EL (cell line): ENCODE measurements at places on chromosomes 4 and X.

DNA sequence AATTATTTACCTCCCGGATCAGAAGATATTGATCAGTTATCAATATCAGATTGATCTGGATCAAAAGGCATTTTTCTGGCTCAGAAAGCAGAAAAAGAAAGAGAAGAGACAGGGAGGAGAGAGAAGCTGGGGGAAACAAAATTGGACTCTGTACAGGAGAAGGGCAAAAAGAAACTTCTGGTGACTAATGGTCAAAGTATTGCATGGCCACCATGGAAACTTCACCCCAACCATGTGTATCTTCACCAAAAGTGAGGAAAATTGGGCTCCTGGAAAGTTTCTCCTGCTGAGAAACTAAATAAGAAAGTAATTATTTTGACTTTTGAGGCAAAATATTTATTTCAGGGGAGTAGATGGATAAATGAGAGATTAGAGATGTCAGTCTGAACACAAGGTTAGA, 33.9 kb downstream of the RNF150 start:
- peak; percentile 53 for DNase-seq

DNA sequence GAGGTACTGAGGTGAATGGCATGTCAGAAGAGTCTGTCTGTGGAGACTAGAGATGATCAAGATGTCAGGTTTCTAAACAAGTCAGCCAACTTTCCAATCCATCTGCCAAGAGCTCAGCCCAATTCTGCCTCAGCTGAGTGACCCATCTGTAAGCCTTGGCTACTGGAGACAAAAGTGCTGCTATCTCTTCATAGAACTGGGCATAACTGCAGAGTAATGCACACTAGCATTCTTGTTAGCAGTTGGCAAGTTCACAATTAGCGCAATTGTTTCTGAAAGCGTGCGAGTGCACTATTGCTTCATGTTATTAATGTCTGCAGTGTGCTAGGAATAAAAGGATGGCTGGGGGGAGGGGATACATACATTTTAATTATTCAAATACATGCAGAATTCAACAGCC, 32.9 kb upstream of the SH3D19 start:
- no peak for DNase-seq

DNA sequence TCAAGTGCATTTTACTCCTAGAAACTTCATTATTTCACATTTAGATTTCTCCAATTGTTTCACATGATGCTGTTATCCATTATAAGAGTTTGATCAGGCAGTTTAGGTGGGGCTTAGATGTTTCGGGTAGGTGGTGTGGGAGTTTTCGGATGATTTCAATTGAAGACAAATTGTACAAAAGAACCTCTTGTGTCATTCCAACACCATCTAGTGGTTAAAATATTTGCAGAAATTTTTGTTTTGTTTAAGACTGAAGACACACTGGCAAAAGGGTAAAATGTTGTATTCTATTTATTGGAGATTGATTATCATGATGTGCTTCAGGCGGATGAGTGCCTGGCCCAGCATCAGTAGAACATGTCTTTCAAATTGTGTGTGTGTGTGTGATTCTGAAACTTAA, 212.7 kb downstream of the SH3BGRL start:
- DNase-seq = no peak

DNA sequence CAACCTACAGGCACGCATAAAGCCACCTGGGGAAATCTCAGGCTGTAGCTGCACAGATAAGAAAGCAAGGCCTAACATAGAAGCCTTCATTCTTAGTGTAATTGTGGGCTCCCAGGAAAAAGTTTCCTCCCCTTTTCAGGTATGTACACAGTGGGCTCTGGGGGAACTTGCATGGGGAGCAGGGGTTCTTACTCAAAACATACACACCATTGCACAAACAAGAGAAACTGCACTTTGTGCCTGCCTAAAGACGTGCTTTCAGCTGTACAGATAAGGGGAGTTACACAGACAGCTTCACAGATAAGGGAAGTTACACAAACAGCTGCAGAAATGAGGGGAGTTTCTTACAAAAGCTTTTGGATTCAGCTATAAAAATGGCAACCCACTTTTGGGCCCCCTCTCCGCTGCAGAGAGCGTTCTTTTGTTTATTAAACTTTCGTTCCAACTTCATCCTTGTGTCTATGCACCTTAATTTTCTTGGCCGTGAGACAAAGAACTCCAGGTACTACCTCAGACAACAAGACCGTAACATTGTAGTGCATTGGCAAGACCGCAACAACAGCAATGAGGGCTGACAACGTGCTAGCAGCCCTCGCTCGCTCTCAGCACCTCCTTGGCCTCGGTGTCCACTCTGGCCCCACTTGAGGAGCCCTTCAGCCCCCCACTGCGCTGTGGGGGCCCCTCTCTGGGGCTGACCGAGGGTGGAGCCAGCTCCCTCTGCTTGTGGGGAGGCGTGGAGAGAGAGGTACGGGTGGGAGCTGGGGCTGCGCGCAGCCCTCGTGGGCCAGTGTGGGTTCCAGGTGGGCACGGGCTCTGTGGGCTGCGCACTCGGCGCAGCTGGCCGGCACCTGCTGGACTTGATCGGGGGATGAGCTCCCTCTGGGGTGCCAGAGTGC, 317.5 kb downstream of the RAPGEF2 start:
- no peak for DNase-seq

- DNase-seq = no peak
Measured at GRCh38 chr4:139880841-139881240, 215.2 kb downstream of the MGST2 start.

DNA sequence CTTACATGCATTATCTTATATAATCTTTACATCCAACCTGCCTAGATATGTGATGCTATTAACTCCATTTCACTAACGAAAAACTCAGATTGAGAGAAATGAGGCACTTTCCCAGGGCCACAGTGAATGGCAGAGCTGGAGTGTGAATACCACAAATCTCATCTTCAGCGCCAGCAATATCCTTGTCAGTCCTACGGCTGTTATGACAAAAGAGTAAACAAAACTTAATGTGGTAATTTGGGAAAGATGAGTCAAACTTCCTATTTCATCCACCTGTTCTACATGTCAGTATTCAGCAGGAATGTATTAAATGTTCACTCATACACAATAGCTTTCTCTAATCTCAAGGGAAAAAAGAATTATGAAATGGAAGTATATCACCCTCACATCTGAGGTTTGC, 56.9 kb downstream of the FAT1 start:
- no peak for DNase-seq

DNA sequence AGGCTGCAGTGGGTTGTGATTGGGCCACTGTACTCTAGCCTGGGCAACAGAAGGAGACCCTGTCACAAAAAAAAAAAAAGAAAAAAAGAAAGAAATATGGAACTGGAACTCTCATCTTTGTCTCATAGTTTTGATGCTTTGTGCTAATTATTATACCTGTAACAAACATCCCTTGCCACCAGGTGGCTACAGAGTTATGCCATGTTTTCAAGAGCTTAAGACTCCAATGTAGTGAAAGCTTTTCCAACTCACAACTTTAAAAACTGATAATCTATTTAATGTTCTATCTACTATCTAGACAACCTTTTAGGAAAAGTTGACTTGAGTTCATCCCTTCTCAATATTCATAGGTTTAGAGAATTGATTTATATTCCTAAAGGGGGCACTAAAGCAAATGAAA, 42.4 kb downstream of the HTR2C start:
- DNase-seq = peak; percentile 1

DNA sequence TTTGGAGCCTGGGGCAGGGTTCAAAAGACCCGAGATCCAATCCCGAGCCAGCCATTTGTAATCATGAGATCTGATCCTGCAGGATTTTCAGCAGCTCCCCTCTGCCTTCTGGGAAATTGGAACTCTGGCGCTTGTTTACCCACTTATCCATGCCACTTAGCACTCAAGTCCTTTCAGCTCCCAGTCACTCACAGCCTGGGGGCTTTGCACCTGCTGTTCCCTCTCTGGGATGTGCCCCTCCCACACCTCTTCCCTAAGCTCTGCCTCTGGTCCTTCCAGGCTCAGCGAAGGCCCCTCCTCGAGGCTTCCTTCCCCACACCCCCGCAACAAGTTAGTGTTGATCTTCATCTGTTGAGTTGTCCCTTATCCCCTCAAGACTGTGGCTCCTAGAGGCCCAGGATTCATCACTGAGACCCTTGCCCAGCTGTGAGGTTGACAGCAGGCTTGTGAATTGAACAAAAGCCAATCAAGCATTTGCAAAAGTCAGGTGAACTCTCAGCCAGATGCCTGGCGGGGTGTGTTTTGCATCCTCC, 99.1 kb upstream of the AFAP1 start:
- no peak for DNase-seq

GRCh38 chrX:154030266-154030665, 10.6 kb upstream of the IRAK1 start:
- DNase-seq = no peak

DNA sequence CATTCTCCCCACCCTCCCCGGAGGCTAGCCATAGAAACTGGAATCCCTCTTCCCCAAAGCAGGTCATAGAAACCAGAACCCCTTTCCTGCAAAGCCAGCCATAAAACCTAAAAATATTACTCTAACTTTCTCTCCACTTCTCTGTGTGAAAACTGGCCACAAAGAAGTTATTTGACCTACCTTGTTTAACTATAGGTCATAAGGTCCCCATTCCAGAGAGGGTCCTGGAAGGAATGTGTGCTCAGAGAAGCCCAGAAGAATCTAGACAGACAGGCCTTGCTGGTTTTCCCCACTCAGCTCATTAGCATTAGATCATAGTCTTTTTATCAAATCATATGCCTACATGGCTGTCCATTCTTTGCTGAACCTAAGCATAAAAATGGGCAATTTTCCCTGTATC, 52.8 kb upstream of the TEX13A start:
- no peak for DNase-seq

DNA sequence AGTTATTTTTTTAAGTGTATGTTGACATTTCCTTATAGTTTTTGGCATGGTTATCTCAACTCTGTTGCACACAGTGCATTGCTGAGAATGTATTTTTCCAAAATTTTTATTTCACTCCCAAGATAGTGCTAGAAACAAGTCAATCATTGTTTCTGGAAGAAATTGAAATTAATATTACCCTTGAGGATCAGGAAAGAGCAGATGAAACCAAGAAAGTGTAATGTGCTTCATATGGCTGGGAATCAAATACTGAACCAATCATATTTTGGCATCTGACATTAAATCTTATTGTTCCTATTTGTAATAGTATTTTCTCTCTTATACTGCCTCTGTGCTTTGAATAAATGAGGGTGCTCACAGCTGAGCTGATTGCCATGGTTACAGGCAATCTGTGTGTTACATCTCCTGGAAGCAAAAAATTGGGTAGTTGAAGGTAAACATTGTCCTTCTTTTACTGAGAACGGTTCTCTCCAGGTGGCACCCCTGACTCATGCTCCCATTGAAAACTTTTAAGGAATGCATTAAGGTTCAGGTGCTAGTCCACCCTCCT, 358.2 kb upstream of the NR3C2 start:
- DNase-seq = no peak

DNA sequence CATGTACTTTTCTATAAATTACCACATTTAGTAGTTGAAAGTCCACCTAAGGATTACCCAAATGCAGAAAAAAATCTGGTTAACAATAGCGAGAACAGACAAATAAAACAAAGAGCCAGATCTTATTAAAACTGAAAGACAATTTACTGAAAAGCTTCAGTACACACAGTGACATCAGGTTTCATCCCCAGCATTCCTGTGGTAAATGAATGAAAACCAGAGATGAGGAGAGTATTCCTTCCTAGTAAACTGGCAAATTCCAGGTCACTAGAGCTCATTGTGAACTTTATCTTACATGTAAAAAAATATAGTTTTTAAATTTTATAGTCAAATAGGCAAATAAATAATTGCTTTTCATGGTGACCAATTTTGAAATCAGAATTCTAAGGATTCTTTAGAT, 1290.5 kb downstream of the ADGRL3 start:
- no peak for DNase-seq

GRCh38 chrX:77436682-77437081, 10.5 kb upstream of the FGF16 start:
- peak; percentile 73 for DNase-seq

GRCh38 chr4:113694008-113694407, 67.5 kb downstream of the CAMK2D start:
- no peak for DNase-seq

- peak; percentile 54 for DNase-seq
Measured at GRCh38 chr4:38149997-38150671, 189.9 kb downstream of the PTTG2 start.

DNA sequence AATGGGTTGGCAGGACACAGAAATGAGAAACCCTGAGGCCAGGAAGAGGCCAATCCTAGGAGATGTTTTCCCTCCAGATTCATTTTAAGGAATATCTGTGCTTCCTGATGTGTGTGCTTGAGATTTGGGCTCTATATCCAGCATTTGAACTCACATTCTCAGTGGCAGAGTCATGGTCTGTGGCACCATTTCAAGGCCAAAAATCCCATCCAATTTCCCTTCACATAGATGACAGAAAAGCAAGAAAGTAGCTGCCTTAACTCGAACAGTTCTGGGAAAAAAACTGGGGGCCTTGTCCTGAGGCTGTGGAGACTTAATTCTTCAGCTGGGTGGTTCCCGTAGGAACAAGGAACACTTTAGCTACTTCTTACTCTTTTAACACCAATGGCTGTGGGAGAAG, 27.4 kb downstream of the TAF7L start:
- no peak for DNase-seq

- DNase-seq = peak; percentile 84
Measured at GRCh38 chr4:143358923-143359643, 22.4 kb downstream of the GAB1 start.

DNA sequence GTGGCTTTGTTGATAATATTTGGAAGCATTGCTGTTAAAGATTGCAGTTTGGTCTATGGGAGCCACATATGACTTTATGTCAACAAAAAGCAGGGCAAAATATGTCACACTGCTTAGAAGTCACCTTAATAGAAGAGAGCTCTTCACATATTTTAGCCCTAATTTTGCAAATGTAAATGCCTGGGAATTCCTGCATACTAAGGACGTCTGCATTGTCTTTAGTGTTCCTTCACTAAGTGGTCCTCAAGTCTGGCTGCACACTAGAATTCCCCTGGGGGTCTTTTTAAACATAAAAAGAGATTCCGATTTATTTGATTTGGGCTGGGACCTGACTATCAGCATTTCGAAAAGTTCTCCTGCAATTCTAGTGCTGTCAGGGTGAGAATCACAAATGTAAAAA, 495.1 kb upstream of the FAM241A start:
- DNase-seq = no peak
